ENCODE measurements at places on chromosomes 6 and 20.

GRCh38 chr6:99712519-99712918 lies 105.9 kb downstream of the PRDM13 start:
- no peak for DNase-seq

DNA sequence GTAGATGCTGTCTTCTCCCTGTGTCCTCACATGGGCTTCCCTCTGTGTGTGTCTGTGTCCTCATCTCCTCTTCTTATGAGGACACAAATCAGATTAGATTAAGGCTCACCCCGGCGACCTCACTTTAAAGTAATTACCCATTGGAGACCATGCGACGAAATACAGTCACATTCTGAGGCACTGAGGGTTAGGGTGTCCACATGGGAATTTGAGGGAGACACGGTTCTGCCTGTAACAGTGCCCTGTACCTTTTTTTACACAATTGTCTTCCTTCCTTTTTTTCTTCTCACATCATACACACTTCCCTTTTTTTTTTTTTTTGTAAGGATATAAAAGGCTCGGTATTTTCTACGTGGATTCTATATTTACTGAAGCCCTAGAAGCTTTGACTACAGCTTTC lies 48.9 kb downstream of the DEK start:
- no peak for DNase-seq

DNA sequence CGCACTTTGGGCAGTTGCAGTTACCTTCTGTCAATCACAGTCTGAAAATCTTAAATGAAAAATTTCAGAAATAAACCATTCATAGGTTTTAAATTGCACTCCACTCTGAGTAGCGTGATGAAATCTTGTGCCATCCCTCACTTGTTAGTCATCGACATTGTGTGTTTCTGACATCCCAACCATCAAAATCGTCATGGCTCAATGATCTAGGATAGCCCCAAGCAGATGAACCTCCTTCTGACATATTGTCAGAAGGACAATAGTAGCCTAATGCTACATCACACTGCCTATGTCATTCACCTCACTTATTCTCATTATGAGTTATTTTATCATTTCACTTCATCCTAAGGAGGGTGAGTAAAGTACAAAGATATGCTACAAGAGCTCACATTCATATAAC lies 284.8 kb downstream of the PTPRK start:
- DNase-seq: peak; percentile 20

DNA sequence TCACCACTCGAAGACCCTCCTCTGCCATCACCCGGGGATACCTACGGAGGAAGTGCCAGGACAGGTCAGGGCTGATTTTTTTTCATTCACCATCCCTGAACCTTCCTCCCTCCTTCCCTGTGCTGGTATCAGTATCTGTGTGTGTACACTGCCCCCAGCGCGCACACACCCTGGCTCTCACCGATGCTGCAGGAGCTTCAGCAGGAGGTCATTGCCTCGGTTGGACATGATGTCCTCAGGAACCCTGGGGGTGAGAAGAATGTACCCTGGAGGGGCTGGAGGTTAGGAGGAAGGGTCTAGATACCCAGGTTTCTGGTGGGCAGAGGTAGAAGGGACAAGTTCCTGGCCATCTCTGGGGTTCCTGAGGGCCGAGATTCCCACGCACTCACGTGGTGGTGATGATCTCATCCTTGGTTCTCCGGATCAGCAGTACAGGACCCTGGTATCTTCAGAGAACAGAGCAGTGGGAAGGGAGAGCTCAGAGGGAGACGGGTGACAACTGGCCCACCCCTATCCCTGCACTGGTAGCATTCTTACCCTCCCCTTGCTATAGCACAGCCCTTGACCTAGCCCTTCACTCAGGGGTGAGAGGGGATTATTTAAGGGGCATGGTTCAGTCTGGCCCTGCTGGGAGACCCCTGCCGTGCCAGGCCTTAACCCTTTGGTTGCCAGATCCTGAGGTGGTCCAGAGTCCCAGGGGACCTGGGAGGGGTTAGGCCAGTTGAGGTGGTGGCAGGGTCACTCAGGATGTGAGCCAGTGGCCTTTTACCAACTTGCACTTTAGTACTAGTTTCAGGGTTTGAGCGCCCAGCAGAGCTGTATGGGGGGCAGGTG lies 7.2 kb upstream of the LY6G5C start:
- DNase-seq: no peak

DNA sequence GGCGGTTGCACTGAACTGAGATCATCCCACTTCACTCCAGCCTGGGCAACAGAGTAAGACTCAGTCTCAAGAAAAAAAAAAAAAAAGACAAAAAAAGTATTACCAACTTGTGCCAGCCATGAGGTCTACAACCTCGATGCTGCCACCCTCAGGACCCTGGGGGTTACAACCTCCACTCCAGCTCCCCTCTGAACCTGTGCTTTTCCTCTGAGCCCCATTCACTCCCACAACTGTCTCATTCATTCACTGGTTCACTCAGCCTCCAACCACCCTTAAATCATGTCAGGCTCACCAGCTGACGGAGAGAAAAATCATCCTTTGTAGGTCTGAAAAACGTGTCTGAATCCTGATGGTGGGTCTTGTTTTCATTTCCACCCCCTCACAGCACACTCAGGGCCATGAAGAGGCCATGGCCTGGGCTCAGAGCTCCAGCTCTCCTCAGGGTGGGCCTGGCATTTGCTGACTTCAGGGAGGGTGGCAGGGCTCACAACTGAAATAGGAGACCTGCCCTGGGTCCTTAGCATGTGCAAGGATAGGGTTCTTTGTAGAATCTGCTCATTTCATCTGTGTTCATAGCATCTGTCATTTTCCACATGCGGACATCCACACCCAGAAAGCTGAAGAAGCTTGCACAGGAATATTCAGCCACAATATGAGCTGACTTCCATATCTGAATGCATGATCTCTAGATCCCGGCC lies 1.9 kb upstream of the ULBP1 start:
- peak; percentile 22 for DNase-seq

GRCh38 chr6:101614774-101615173 lies 221.3 kb downstream of the GRIK2 start:
- DNase-seq: peak; percentile 46

DNA sequence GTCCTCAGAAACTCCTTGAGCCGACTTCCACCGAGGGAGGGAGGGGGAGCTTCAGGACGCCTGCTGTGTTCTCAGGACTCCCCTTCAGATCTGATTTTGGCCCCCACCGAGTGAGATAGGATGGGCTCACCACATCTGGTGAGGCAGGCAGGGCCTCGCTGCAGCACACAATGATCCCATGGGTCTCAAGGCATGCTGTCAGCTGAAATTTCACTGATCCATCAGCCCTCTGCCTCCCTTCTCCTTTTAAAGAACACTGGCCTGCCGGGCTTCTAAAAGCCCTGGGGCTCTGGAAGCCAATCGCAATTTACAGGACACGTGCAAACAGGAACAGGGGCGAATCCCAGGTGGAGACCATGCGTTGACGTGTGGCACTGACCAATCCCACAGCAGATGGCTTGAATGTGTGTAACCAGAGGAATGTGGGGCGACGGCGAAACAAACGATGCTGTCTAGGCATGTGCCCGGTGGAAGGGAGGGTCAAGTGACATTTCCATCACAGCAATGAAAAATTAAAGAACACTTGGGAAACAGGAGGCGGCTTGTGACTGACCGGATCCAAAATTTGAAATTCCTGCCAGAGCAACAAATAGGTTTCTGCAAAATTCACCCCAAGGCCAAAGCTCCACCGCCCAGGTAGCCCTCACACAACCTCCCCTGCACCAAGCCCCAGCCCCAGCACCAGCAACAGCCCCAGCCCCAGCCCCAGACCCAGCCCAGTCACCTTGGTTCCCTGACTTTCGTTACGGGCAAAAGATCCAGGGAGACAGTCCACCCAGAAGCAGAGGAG lies 167.1 kb upstream of the ZNF337 start:
- DNase-seq: no peak

DNA sequence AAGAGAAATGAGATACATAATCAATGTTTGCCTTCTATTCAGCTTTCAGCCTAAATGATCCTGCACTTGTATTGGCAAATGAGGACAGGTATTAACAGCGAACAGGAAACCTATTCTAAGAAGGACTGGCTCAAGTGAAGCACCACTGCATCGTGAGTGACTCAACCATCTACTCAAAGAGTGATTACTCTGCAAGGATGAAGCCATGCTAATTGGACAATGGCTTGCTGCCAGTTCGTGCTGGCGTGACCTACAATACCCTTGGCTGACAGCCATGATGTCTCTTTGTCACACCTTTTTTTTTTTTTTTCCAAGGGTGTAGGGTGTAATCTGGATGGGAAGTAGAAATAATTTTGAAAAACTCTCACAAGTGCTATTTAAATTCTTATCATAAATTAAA lies 104.9 kb downstream of the GJA10 start:
- peak; percentile 83 for DNase-seq

- DNase-seq: no peak
Measured at GRCh38 chr20:58613061-58613854, 37.8 kb upstream of the STX16 start.

- no peak for DNase-seq
Measured at GRCh38 chr20:44020406-44021148, 105.9 kb downstream of the TOX2 start.

All from fibroblast of skin of right biceps (primary cell).